Prostate gland (tissue), 2 donors: ENCODE measurements at places on chromosomes 1 and 21.

GRCh38 chr21:27076025-27076424 lies 109.1 kb upstream of the ADAMTS5 start:
- H3K36me3 ChIP-seq, result no peaks in the 10 kb centered on the region
- H3K4me1 ChIP-seq, result no peaks in the 10 kb centered on the region
- H3K4me3 ChIP-seq, result no peak overlapping the region
- H3K27ac ChIP-seq, result no peak overlapping the region

DNA sequence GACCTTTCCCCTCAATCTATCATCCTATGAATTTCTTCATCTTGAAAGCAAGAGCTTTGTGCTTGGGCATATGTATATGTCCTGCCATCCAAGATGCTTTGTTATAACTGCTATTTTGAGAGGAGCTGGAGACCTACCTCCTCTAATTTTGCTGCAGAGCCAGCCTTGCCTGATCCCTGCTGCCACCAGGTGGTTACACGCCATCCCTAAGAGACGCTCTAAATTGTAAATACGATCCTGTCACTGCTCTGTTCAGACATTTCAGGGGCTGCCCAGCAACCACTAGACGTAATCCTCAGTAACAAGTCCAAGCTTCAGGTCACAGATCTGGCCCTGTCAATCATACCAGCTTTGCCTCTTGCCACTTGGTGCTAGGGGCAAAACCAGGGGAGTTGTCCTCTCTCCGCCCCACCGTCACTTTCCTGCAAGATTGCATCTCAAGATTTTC lies 32.9 kb downstream of the GPA33 start:
- no peaks in the 10 kb centered on the region for H3K27me3 ChIP-seq
- no peaks in the 10 kb centered on the region for H3K36me3 ChIP-seq
- DNase-seq, result peak; percentile 20

DNA sequence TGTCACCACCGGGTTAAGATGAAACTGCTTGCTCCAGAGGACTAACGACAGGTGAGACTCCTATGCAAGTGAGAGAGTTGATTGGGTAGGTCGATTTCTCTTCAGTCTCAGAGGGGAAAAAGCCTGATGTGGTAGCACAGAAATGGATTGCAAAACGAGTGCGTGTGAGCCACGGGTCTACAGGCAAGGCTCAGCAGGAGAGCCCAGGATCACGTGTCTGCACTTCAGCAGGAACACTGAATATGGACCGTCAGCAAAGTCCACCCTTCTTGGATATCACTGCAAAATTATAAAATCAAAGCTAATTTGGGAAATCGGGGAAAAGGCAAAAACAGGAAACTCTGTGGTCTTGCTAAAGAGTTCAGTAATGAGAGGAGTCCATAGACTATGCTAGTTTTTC lies 107.7 kb upstream of the ZNF648 start:
- peaks cover 6% of the 10 kb centered on the region for H3K4me1 ChIP-seq
- DNase-seq, result no peak
- no peak overlapping the region for H3K27ac ChIP-seq
- H3K27me3 ChIP-seq, result no peaks in the 10 kb centered on the region
- H3K4me3 ChIP-seq, result no peak overlapping the region

- H3K36me3 ChIP-seq, result no peaks in the 10 kb centered on the region
- H3K4me3 ChIP-seq, result no peak overlapping the region
- DNase-seq, result no peak
- no peaks in the 10 kb centered on the region for H3K4me1 ChIP-seq
- H3K27me3 ChIP-seq, result no peaks in the 10 kb centered on the region
- no peak overlapping the region for H3K27ac ChIP-seq
These were observed 21.7 kb downstream of the ZBTB37 start for GRCh38 chr1:173889885-173890284.

GRCh38 chr1:214165850-214166374 lies 115.0 kb upstream of the SMYD2 start:
- H3K4me3 ChIP-seq, result no peak overlapping the region
- H3K27me3 ChIP-seq, result no peaks in the 10 kb centered on the region
- H3K36me3 ChIP-seq, result no peaks in the 10 kb centered on the region
- DNase-seq, result no peak

GRCh38 chr1:117654493-117655219 lies 48.8 kb downstream of the TENT5C start:
- H3K4me1 ChIP-seq, result no peaks in the 10 kb centered on the region
- H3K4me3 ChIP-seq, result no peak overlapping the region

- no peaks in the 10 kb centered on the region for H3K4me1 ChIP-seq
- H3K36me3 ChIP-seq, result no peaks in the 10 kb centered on the region
- H3K27me3 ChIP-seq, result no peaks in the 10 kb centered on the region
- no peak overlapping the region for H3K27ac ChIP-seq
- no peak for DNase-seq
These were observed 77.5 kb downstream of the PAPPA2 start for GRCh38 chr1:176540428-176540827.

- no peak for DNase-seq
- H3K27ac ChIP-seq, result no peak overlapping the region
- H3K36me3 ChIP-seq, result peaks cover 5% of the 10 kb centered on the region
These were observed 20.7 kb downstream of the SFT2D2 start for GRCh38 chr1:168246506-168246905.

DNA sequence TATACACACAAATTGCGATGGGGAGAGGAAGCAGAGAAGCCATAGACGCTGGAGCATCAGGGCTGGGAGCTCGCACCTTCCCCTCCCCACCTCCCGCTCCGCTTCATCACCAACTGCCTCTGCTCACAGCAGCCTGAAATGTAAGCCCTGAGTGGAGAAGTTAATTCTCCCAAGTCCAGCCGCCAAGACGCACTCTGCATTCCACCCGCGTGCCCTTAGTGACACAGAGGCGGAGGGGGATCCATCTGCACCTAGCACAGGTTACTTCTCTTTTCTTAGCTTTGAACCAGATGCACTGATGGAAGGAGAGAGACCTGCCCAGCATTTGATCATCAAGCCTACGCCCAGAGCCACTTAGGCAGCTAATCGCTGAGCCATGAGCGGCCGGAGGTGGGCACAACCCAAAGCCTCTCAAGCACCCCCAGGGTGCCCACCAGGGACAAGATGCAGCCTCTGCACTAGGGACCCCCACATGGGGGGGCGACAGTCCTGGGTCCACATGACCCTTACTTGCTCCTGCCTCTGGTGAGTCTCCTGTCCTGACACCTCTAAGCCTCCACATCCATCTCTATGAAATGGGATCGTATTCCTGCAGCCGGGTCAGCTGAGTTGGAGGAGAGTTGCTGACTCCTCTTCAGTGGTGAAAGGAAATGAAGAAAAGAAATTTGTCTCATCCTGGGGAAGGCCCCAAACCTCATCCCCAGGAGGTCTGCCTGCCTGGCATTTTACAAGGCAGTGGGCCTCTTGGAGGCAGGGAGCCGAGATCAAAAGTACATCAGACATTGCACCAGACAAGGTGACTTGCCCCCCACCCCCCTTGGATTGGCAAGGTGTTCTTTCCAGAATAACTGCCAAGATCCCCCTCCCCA lies 316.2 kb downstream of the MATN1 start:
- no peaks in the 10 kb centered on the region for H3K36me3 ChIP-seq
- no peak overlapping the region for H3K4me3 ChIP-seq
- H3K27ac ChIP-seq, result no peak overlapping the region
- H3K4me1 ChIP-seq, result no peaks in the 10 kb centered on the region
- no peak for DNase-seq
- no peaks in the 10 kb centered on the region for H3K27me3 ChIP-seq

- no peaks in the 10 kb centered on the region for H3K4me1 ChIP-seq
- no peak within 1 kb of the TSS for H3K27ac ChIP-seq
- no peak within 1 kb of the TSS for H3K4me3 ChIP-seq
- no peaks in the 10 kb centered on the region for H3K27me3 ChIP-seq
These were observed at the start of gene KRTAP12-2 for GRCh38 chr21:44666401-44667320. Gene KRTAP12-2 (minus strand): TSS chr21:44666927. CDS start chr21:44666886, 41 bp downstream.

GRCh38 chr1:3714284-3714741 lies 37.9 kb upstream of the CCDC27 start:
- peak overlapping the region; percentile 71 for H3K27ac ChIP-seq
- H3K4me1 ChIP-seq, result no peaks in the 10 kb centered on the region
- no peaks in the 10 kb centered on the region for H3K36me3 ChIP-seq
- no peak for DNase-seq
- H3K4me3 ChIP-seq, result no peak overlapping the region
- peaks cover 7% of the 10 kb centered on the region for H3K27me3 ChIP-seq

DNA sequence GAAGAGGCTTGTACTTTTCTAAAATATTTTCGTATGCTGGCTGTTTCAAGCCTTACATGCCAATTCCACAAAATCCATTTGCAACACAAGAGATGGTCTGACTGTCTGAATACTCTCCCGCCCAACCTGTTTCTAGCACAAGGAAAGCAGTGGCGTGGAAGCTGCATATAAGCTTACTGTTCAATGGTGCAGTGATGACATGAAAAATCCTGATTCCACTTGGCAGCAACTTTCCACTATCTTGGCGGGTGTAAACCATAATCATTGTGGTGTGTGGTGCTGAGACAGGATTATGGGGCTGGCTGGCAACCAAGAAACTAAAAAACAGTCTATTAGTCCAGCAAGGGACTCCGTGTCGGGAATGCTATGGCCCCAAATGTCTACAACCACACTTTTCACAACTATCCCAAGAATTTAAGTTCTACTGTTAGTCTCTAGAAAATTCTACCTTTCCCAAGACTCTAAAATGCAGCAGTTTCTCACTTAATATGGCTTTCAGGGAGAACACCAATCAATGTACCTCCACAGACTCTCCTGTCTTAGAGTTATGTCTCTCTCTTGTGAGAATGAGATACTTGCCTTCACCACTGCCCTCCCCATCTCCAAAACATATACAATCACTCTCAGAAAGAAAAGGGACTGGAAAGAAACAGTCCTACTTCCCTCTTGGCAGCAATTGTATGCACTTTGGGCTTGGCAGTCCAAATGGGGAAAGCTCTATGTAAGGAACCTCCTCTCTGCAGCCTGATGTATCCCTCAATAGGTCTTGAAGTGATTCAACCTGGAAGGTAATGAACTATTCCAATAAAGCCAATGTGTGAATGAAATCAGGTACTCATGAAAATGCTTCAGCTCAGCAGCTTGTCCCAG lies 9.5 kb downstream of the COLGALT2 start:
- no peaks in the 10 kb centered on the region for H3K36me3 ChIP-seq
- no peaks in the 10 kb centered on the region for H3K4me1 ChIP-seq
- no peak overlapping the region for H3K27ac ChIP-seq
- no peak overlapping the region for H3K4me3 ChIP-seq
- DNase-seq, result no peak
- H3K27me3 ChIP-seq, result no peaks in the 10 kb centered on the region

DNA sequence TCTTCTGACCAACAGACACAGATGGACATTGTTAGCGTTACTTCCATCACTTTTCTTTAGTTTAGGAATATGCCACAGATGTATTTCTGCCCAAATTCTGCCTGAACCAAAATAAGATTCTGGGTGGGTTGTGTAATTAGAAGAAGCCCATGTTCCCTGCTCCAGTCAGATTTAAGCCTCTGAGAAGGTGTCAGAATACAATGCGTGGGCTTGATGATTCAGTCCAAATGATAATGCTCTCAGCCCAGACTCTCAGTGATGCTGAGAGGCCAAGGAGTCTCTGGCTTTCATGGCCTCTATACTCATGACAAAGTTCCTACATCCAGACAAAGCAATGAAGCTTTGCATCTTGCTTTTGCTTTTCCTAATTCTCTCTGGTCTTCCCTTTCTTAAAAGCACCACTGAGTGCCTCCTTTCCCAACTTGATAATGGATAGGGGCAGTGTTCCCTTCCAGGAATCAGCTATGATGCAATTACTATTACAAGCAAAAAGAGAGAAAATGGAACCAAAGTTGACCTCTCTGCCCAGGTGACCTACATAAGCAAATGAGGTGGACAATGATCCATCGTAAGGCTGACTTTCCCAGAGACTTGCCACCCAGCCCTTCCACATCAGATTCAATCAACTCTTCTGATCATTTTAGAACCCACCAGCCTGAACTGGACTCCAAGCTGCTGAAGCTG lies 8.8 kb downstream of the SEC16B start:
- DNase-seq, result no peak
- H3K27me3 ChIP-seq, result no peaks in the 10 kb centered on the region
- H3K27ac ChIP-seq, result no peak overlapping the region
- no peak overlapping the region for H3K4me3 ChIP-seq
- no peaks in the 10 kb centered on the region for H3K36me3 ChIP-seq

GRCh38 chr1:210796421-210796820 lies 337.5 kb downstream of the KCNH1 start:
- no peak for DNase-seq
- no peaks in the 10 kb centered on the region for H3K27me3 ChIP-seq
- H3K4me3 ChIP-seq, result no peak overlapping the region
- H3K27ac ChIP-seq, result no peak overlapping the region
- no peaks in the 10 kb centered on the region for H3K4me1 ChIP-seq
- no peaks in the 10 kb centered on the region for H3K36me3 ChIP-seq

GRCh38 chr1:209241487-209241886 lies 342.0 kb upstream of the CAMK1G start:
- DNase-seq, result no peak
- H3K27ac ChIP-seq, result no peak overlapping the region
- H3K4me3 ChIP-seq, result no peak overlapping the region
- H3K4me1 ChIP-seq, result no peaks in the 10 kb centered on the region
- H3K27me3 ChIP-seq, result no peaks in the 10 kb centered on the region
- no peaks in the 10 kb centered on the region for H3K36me3 ChIP-seq

DNA sequence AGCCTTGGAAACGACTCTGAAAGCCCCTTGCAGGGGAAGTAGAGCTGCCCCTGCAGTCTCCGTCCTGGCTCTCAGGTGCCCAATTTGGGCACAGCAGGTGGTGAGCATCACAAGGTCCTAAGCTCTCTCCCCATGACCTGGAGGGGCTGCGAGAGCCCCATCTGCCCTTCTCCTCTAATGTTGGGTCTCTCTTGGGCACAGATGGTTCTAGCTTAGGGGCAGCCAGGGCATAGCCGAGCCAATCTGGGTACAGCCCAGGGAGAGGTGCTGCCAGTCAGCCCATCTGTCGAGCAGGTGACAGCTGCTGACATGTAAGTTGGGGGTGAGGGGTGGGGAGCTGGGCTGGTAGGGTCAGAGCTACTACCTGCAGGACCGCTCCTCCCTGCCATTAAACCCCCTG lies 50.7 kb downstream of the SYT2 start:
- no peaks in the 10 kb centered on the region for H3K4me1 ChIP-seq
- no peak overlapping the region for H3K4me3 ChIP-seq
- no peak for DNase-seq
- H3K36me3 ChIP-seq, result no peaks in the 10 kb centered on the region
- no peak overlapping the region for H3K27ac ChIP-seq

DNA sequence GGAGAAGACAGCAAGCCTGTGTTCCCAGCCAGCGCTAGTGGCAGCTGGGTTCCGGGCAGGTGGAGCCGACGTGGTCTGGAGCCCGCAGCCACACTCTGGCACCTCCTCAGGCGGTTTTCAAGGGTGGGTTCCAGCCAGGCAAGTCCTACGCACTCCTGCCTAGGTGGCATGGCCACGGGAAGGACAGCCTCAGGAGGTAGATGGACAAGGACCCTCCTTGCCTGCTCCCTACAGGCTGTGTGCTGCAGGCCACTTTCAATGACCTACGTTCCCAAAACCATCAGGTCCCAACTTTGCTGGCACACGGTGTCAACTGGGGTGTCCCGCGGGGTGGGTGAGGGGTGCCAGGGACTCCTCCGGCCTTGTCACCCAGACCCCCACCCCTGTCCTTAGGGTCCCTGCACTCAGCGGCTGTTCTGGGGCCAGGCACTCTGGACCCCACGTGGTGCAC lies 6.7 kb upstream of the PTGER3 start:
- H3K27ac ChIP-seq, result no peak overlapping the region
- DNase-seq, result no peak
- no peaks in the 10 kb centered on the region for H3K4me1 ChIP-seq

GRCh38 chr1:235953801-235954200 lies 87.1 kb upstream of the LYST start:
- no peaks in the 10 kb centered on the region for H3K27me3 ChIP-seq
- H3K4me3 ChIP-seq, result no peak overlapping the region
- H3K36me3 ChIP-seq, result no peaks in the 10 kb centered on the region
- no peak for DNase-seq
- no peak overlapping the region for H3K27ac ChIP-seq

- no peaks in the 10 kb centered on the region for H3K27me3 ChIP-seq
- H3K27ac ChIP-seq, result peak overlapping the region; percentile 61
- peaks cover 12% of the 10 kb centered on the region for H3K4me1 ChIP-seq
- no peak for DNase-seq
- H3K36me3 ChIP-seq, result no peaks in the 10 kb centered on the region
These were observed 601 bp downstream of the UBE2G2 start for GRCh38 chr21:44800971-44801467.
